ENCODE measurements at places on chromosomes 5 and 9.

GRCh38 chr9:114735704-114736103 lies 53.7 kb upstream of the TEX48 start:
- DNase-seq = no peak

- no peak for DNase-seq
Observed at GRCh38 chr5:159642379-159642778, 273.9 kb upstream of the ADRA1B start.

DNA sequence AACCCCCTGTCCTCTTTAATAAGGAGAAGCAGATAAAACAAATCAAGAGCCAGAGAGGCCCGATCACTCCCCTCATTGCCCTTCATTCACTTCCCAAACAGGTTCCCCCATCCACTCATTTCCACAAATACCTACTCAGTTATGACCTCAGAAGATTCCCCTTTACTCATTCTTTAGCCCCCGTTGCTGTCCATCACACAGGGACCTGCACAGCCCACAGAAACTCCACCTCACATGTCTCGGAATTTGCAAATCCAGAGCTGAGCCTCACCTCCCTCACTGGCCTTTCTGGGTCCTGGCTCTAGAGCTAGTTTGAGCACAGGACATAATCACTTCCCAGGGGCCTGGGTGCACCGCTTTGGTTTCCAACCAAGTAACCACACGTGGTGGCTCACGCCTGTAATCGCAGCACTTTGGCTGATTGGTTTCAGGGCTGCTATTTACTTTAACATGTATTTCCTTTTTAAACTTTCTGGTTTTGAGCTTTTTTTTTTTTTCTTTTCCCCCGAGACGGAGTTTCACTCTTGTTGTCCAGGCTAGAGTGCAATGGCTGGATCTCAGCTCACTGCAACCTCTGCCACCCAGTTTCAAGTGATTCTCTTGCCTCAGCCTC lies 17.8 kb downstream of the ATP6V0E1 start:
- no peak for DNase-seq

DNA sequence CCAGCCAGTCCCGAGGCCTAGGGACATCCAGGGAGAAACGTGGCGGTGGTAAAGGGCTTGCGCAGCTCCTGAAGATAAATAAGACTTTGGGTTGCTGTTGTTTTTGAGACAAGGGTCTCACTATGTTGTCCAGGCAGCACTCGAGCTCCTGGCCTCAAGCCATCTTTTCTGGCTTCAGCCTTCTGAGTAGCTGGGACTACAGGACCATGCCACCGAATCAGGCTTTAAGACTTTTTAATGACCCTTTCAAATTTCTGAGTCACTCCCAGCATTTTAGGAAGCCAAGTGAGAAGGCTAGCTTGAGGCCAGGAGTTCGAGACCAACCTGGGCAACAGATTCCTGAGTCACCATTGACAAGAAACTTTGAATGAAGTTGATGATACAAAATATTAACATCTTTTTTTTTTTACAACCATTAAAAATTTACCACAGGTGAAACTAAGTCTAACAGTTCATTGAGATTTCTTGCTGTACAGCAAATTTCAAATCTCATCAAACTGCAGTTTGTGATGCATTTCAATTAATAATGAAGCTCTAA lies 817 bp upstream of the GNE start:
- no peak for DNase-seq

GRCh38 chr9:110006657-110007056 lies 201.3 kb downstream of the C9orf152 start:
- no peak for DNase-seq

DNA sequence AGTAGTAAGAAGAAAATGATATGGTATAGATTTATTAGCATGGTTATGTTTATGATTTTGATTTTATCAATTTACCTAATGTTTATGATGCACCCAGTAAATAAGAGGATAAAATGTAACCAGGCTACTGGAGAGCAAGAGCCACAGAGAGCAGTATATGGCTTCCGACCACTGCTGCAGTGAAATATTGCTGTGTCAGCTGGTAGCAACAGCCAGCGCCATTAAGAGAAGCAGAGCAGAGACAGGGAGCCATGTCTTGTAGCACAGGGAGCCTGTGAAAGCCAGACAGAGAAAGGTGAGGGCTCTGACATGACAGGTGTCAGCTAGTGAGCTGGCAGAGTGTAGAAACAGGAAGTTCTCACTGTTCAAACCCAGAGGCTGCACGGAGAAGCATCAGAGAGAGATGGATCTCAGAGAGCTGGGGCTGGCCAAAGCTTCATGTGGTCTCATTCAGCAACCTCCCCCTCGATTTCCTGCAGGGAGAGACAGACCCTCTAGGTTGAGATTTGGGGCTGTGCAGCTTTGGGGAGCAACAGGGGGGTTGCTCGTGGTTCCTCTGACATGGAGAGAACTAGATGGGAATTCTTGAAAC lies 202.1 kb downstream of the MED10 start:
- no peak for DNase-seq

GRCh38 chr9:121663591-121663990 lies 12.2 kb downstream of the DAB2IP start:
- no peak for DNase-seq

DNA sequence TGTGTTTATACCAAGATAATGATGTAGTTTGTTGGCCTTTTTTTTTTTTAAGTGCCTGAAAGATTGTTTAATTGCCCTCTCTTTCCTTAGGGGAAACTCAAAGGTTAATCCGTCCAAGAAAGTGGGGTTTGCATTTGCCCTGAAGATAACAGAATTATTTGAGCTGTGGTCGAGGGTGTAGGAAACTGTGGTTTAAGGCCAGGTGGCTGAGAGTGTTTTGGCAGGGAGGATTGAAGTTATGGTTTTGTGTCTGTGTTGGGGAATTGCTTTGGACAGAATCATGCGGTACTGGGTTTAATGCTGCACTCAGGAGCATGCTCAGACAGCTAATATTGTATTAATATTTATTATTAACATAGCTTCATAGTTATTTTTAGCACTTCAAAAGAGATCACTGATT lies 509.8 kb downstream of the EBF1 start:
- DNase-seq = no peak

- no peak for DNase-seq
Observed at GRCh38 chr9:137168904-137169856, 671 bp downstream of the LRRC26 start.

DNA sequence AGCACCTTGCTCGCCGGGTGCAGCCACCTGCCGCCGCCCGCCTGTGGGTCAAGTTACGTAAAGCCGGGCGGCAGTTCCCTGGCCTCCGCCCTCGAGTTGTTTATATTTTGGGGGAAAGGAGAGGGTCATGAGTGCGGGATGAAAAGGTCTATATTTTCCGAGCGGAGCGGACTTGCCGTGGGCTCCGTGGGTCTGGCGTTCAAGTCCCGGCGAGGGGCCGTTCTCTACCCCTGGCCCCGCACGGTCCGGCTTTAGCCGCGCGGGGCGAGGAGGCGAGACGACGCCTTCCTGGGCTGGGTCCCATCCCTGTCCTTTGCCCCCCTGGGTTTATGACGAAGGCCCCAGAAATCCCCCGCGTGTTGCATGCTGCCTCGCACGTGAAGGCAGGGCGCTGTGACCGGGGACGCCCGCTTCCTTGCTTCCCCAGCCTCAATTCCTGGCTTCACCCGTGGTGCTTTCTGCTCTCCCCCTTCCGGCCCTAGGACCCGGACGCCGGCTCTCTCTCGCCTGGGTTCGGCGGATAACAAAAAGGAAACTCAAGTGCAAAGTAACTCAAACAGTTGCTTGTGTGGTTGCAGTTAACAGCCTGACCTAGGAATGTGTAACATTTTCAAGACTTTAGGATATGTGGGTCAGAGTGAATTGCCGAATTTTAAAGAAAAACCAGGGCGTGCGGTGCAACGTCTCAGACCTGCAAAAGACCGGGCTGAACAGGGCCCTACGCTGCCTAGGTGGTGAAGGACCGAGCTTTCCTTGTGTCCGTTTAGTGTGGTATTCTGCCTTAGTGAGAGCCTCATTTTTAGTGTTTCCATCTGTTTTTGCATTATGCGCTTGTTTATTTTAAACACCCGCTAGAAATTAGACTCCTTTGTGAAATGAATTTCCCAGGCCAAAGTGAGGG lies 810 bp downstream of the VPS13A start:
- peak; percentile 18 for DNase-seq

DNA sequence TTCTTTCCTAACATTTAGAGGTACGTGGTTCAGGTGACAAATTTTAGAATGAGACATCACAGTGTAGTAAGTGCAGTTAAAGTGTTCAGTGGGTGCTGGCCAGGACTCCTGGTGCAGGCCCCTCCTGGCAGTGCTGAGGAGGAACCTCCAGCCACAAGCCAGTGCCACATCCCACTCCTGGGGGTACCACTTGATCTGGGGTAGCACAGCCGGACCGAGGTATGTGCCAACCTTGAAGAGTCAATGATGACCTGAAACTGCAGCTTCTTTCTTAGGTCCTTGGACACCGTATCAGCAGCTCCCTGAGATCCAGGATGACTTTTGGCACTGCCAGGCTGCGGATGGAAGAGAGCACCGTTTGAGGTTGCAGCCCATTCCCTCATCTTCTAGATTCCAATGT lies 310.4 kb upstream of the IRX4 start:
- no peak for DNase-seq

- no peak for DNase-seq
Observed at GRCh38 chr9:18683312-18683711, 209.4 kb downstream of the ADAMTSL1 start.

DNA sequence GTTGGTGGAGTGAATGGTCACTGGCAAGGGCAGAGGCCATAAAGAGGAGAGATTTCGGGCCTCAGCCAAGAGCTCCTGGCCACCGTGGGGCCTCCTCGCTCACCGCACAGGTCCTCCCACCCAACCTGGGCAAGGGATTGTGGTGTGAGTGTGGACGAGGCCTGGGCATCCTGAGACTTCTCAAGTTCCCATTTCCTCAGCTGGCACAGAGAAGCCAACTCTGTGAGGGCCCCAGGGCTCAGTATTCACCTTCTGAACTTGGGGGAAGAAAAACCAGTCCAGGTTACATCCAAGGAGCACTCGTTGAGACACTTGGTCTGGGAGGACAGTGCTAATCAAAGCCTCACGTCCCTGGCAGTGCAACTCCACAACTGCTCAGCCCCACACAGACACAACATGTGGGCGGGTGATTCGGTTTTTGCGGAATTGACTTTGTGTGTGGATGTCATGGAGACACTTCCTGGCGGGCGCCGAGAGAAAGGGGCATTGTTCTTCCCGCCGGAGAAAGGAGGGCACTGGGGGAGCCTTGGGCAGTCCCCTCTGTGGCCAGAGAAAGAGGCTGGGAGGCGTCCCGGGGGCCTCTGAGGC lies 28.5 kb upstream of the NKD2 start:
- DNase-seq = no peak

DNA sequence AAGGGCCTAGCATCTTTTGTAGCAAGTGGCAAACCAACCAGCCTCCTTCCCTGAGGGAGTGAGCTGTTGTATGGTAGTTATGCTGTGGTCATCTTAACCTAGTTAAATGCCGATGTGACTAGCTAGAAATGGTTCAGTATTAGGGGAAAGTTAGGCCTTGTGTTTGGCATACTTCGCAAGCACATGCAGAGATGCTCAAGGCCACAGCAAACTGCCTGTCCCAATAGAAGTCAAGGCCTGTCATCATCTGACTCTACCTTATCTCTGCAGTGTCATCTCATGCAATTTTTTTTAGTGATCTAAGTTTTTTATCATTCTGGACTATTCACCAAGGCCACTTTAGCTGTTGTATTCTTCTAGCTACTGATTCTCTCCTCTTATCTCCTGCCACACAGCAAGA lies 5.2 kb upstream of the EXOSC3 start:
- DNase-seq = no peak

DNA sequence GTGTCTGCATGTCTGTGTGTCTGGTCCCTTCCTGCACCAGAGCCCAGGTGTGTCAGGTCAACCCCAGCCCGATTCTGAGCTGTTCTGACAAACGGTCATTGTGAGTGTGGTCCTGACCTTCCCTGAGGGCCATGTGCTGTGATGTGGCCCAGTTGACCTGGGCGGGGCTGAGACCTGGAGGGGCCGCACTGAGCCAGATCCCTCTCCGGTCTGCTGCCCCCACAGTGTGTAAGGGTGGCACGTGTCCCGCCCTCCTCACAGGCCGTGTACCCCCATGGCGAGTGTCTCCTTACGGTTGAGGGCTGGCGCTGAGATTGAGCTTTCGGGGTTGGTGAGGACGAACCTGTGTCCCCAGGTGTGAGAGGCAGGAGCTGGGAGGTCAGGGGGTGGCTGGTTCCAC lies 136.5 kb downstream of the MRPL36 start:
- no peak for DNase-seq
